Activated CD8-positive, alpha-beta memory T cell treated with anti-CD3 and anti-CD28 coated beads, Interleukin-2, amount 10 ng/mL, durations not matched to agents 7 days and 5 days (primary cell): ENCODE measurements at places on chromosomes 6 and 20. TPM values are rescaled to one million over a fixed set of nuclear protein-coding genes. Genes with fewer than 3 reads are reported as not detected.

DNA sequence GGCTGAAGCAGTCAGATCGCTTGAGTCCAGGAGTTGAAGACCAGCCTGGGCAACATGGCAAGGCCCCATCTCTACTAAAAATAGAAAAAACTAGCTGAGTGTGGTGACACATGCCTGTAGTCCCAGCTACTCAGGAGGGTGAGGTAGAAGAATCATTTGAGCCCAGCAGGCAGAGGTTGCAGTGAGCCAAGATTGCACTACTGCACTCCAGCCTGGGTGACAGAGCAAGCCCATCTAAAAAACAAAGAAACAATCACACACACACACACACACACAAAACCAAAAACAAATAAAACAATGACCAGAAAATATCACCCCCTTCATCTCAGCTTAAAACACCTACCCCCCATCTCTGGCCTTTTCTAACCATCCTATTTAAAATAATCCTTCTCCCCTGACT, 68.0 kb downstream of the BTBD9 start:
- no peaks in the 10 kb centered on the region for H3K27me3 ChIP-seq
- no peaks in the 10 kb centered on the region for H3K36me3 ChIP-seq
- peak overlapping the region; percentile 81 for H3K27ac ChIP-seq
- no peak for DNase-seq
- peak overlapping the region; percentile 53 for H3K4me3 ChIP-seq

- H3K27me3 ChIP-seq = peaks cover 7% of the 10 kb centered on the region
- no peaks in the 10 kb centered on the region for H3K36me3 ChIP-seq
- DNase-seq = no peak
- H3K4me3 ChIP-seq = no peak overlapping the region
- no peaks in the 10 kb centered on the region for H3K4me1 ChIP-seq
These were observed 99.6 kb upstream of the QKI start for GRCh38 chr6:163314791-163315470.

DNA sequence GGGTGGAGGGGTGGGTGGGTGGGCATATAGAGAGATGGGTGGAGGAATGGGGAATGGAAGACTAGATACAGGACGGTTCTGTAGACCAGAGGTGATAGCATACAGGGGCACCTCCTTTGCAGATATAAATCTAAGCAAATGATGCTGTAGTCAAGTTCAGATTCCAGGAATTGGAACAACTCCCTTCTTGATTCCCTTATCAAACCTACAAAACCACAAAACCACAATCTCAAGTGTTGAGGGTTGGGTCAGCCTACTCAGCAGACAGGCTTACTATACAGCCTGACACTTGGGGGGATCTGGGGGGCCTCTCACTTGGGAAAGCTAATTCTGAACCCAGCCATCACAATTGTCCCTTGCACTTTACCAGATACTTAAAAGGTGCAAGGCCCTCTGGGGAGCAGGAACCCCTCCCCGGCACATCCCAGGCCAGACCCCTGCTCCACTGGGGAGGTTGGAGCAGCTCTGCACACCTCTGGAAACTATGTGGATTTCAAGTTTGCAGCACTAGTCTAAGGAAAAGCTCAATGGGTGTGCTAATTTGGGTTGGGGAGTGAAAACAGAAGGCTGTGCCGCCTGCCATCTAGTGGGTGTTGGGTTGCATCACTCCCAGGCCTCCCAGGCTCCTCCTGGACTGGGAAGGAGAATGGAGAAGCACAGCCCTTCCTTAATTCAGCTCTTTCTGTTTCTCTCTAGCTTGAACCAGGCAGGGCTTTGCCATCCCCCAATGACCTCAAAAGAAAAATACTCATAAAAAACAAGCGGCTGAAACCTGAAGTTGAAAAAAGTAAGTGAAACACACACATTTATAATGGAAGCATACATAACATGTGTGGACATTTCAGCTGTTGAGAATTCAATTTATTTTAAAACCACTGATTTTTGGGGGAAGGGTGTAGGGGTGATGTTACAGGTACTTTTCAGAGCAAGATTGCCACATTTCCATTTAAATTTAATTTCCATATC, 121.2 kb upstream of the LAMP5 start:
- H3K27me3 ChIP-seq = no peaks in the 10 kb centered on the region
- H3K4me3 ChIP-seq = no peak overlapping the region
- no peak overlapping the region for H3K27ac ChIP-seq

- no peak for DNase-seq
- H3K36me3 ChIP-seq = no peaks in the 10 kb centered on the region
- H3K4me1 ChIP-seq = no peaks in the 10 kb centered on the region
- H3K27me3 ChIP-seq = no peaks in the 10 kb centered on the region
- H3K4me3 ChIP-seq = no peak overlapping the region
These were observed 28.9 kb downstream of the CDH26 start for GRCh38 chr20:59987135-59987534.

DNA sequence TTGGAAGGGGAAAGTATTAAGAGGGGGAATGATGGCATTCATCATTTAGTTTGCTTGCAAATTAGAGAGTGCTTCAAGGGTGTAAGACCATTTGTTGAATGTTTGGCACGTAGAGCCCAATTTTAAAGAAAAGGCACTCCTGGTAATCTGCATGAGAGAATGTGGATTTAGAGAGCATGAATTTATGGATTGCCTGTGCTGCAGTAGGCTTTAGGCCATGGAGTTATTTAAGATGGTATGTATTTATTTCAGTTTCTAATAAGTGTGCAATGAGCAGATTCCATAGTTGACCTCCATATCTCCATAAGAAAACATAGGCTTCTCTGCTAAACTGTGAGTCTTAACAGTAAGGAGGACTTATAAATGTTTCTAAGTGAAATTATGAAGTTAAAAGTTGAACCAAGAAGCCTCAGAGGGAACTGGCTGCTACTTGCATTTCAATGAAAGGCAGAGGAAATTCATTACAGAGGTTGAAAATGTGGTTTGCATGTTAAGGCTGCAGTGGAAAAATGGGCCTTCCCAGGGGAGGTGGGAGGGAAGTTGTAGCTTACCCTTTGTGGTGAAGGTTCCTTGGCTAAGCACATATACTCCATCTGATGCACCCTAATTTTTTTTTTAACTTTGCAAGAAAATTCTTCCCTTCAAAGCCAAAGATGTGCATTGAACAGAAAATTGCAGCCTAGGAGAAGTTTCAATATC, 134.2 kb downstream of the CARMIL1 start:
- no peak for DNase-seq
- no peaks in the 10 kb centered on the region for H3K27me3 ChIP-seq
- H3K36me3 ChIP-seq = no peaks in the 10 kb centered on the region
- peaks cover 19% of the 10 kb centered on the region for H3K4me1 ChIP-seq

DNA sequence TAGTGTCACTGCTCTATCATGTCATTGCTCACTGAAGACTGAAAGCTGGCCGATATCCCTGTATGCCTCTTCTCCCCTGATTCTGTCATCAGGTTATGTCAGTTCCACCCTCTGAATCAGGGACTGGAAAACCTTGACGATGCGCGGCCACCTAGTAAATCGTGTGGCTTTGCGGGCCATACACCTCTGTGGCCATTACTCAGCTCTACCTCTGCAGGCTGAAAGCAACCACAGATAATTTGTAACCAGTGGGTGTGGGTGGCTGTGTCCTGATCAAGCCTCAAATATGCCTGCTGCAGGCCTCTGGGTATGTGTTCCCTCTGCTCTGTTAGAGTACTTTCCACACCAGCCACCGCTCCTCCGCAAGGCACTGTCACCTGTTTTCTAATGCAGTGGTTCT, 105.2 kb downstream of the GMPR start:
- no peak for DNase-seq
- H3K4me3 ChIP-seq = no peak overlapping the region
- H3K27ac ChIP-seq = no peak overlapping the region
- H3K4me1 ChIP-seq = no peaks in the 10 kb centered on the region
- no peaks in the 10 kb centered on the region for H3K27me3 ChIP-seq
- H3K36me3 ChIP-seq = peaks cover 5% of the 10 kb centered on the region

- DNase-seq = no peak
- H3K4me1 ChIP-seq = peaks cover 3% of the 10 kb centered on the region
- H3K4me3 ChIP-seq = no peak overlapping the region
- H3K27me3 ChIP-seq = peaks cover 9% of the 10 kb centered on the region
- no peak overlapping the region for H3K27ac ChIP-seq
These were observed 27.2 kb downstream of the ARHGAP40 start for GRCh38 chr20:38628580-38629470.

- H3K36me3 ChIP-seq = peaks cover 7% of the 10 kb centered on the region
- no peak for DNase-seq
- no peaks in the 10 kb centered on the region for H3K27me3 ChIP-seq
- peaks cover 26% of the 10 kb centered on the region for H3K4me1 ChIP-seq
These were observed 42.0 kb downstream of the EIF2S2 start for GRCh38 chr20:34070079-34070439.

DNA sequence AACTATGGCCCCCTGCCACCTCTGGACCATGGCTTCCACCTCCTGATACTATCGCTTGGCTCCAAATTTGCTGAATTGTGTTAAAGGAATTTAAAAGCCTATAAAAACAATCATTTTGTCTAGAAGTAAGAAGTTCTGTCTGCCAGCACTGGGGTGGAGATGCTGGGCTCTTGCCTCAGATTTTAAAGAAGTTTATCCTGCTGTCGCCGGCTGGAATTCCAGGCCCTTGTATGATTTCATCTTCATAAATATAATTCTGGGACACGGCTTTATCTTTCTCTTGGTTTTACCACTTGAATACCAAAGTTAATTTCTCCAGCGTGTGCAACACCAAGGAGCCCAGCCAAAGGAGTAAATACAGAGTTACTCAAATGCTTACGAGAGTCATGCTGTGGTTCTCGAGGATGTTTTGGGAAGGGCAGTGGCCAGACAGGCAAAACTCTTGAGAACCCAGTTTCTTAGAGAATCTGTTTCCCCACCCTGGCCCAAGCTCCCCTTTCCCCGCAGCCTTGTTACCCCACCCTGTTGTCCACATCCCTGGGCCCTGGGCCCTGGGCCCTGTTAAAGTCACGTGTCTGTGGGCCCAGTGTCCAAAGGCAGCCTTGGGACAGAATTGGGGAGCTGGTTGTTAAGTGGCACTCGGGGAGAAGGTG, 31.9 kb downstream of the C6orf89 start:
- H3K27me3 ChIP-seq = no peaks in the 10 kb centered on the region
- no peak overlapping the region for H3K4me3 ChIP-seq
- no peak overlapping the region for H3K27ac ChIP-seq

DNA sequence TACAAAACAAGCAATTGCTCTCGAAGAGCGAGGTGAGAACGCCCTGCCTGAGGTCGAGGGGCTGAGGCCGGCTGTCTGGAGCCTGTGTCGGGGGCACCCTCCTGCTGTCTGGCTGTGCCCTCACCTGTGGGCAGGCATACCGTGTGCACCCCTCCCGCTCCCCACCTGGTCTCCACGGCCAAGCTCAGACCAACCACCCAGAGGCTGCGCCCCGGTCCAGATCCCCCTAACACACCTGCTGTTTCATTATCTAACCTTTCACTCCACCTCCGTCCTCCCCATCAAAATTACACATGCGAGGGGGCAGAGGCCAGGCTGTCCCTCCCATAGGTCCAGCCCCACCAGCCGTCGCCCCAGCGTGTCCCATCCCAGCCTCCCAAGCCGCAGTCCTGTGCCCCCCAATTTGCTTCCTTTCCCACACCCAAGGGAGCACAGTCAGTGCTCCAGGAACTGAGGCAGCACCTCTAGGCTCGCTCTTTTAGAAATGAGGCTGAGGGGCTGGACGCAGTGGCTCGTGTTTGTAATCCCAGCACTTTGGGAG, 35.2 kb downstream of the NTSR1 start:
- H3K36me3 ChIP-seq = no peaks in the 10 kb centered on the region
- DNase-seq = no peak
- peaks cover 36% of the 10 kb centered on the region for H3K4me1 ChIP-seq
- no peak overlapping the region for H3K4me3 ChIP-seq

GRCh38 chr6:139152088-139152891, 17.4 kb downstream of the HECA start:
- DNase-seq = no peak
- H3K27me3 ChIP-seq = no peaks in the 10 kb centered on the region
- peak overlapping the region; percentile 65 for H3K4me3 ChIP-seq
- H3K36me3 ChIP-seq = peaks cover 20% of the 10 kb centered on the region
- peaks cover 86% of the 10 kb centered on the region for H3K4me1 ChIP-seq
- peak overlapping the region; percentile 93 for H3K27ac ChIP-seq

DNA sequence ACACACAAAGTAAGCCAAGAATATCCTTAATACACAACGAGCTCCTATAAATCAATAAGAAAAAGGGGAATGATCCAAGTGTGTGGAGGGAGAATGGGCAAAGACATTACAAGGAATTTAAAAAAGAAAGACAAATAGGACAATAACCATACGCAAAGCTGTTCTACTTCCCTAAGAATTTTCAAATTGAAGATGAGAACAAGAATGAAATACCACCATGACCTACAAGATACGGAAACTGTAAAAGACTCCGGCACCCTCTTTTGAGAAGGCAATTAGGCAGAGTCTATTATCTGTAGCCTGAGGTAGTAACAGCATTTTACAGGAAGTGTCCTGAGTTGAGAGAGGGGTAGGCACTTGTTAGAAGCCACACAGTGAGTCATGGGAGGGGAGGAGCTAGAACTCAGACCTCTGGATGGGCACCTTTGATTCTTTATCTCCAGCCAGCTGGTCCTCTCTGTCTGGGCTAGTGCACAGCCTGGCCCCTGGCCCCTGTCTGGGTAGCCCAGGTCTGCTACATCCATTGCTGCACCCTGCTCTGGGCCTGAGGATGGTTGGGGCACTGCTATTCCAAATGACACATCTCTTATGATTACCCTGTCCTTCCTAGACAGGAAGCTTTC, 15.3 kb downstream of the RSPO4 start:
- peaks cover 23% of the 10 kb centered on the region for H3K27me3 ChIP-seq
- no peaks in the 10 kb centered on the region for H3K36me3 ChIP-seq
- H3K4me3 ChIP-seq = no peak overlapping the region
- no peak overlapping the region for H3K27ac ChIP-seq
- no peaks in the 10 kb centered on the region for H3K4me1 ChIP-seq

GRCh38 chr20:25309395-25310267, 61.7 kb downstream of the PYGB start:
- peak overlapping the region; percentile 94 for H3K27ac ChIP-seq
- DNase-seq = no peak
- H3K27me3 ChIP-seq = no peaks in the 10 kb centered on the region
- peaks cover 45% of the 10 kb centered on the region for H3K4me1 ChIP-seq
- peaks cover 5% of the 10 kb centered on the region for H3K36me3 ChIP-seq

DNA sequence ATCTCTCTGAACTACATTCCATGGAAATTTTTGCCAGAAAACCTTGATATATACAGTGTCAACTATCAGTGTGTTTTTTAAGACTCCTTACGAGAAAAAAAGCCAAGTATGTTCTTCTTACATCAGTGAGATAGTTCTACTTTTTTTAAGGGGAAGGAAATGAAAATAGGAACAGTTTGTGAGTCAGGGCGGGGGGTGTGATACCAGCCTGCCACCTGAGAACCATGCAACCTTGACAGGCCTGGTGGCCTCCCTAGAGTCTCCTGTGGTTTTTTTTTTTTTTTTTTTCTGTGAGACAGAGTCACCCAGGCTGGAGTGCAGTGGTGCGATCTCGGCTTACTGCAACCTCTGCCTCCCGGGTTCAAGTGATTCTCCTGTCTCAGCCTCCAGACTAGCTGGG, 96.3 kb upstream of the GCM1 start:
- no peak for DNase-seq
- H3K27me3 ChIP-seq = no peaks in the 10 kb centered on the region
- peaks cover 8% of the 10 kb centered on the region for H3K4me1 ChIP-seq
- no peak overlapping the region for H3K4me3 ChIP-seq

GRCh38 chr20:33947709-33948295, 45.9 kb upstream of the RALY start:
- H3K27me3 ChIP-seq = peaks cover 8% of the 10 kb centered on the region
- H3K4me1 ChIP-seq = no peaks in the 10 kb centered on the region
- no peak overlapping the region for H3K27ac ChIP-seq
- DNase-seq = peak; percentile 60
- peaks cover 3% of the 10 kb centered on the region for H3K36me3 ChIP-seq

The SYCP2 gene
- total RNA-seq = 25.7 TPM

The ANKRD6 gene
- 4.5 TPM for total RNA-seq

The PLCB4 gene
- total RNA-seq = not detected
